NCI-H1436 (cell line): ENCODE measurements at places on chromosomes 1 and 21.

- no peak for DNase-seq
These were observed 60.2 kb downstream of the FASLG start for GRCh38 chr1:172719066-172719627.

- DNase-seq: no peak
These were observed 90.4 kb downstream of the BACH1 start for GRCh38 chr21:29389136-29389535.

- DNase-seq: no peak
These were observed 21.9 kb upstream of the MNDA start for GRCh38 chr1:158809256-158809655.

DNA sequence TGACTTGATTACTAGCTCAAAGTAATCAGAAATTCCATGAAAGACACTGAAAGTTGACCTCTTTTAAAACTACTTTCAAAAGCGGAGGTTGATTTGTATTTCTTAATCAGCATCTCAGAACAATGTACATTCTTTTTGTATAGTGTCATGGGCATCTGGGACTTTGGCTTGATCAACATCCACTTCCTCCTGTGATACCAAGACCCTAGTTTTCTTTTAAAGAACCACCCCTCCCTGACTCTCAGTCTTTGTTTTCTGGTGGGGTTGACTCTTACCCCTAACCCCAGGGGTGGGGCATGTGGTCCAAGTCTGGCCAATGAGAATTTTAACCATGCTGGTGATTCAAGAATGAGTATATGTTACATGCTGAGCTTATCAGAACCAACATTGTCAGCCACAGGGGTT is 21.7 kb upstream of the IRF2BP2 start:
- no peak for DNase-seq

GRCh38 chr1:28437924-28438699 is 67.7 kb upstream of the RCC1 start:
- DNase-seq: no peak

DNA sequence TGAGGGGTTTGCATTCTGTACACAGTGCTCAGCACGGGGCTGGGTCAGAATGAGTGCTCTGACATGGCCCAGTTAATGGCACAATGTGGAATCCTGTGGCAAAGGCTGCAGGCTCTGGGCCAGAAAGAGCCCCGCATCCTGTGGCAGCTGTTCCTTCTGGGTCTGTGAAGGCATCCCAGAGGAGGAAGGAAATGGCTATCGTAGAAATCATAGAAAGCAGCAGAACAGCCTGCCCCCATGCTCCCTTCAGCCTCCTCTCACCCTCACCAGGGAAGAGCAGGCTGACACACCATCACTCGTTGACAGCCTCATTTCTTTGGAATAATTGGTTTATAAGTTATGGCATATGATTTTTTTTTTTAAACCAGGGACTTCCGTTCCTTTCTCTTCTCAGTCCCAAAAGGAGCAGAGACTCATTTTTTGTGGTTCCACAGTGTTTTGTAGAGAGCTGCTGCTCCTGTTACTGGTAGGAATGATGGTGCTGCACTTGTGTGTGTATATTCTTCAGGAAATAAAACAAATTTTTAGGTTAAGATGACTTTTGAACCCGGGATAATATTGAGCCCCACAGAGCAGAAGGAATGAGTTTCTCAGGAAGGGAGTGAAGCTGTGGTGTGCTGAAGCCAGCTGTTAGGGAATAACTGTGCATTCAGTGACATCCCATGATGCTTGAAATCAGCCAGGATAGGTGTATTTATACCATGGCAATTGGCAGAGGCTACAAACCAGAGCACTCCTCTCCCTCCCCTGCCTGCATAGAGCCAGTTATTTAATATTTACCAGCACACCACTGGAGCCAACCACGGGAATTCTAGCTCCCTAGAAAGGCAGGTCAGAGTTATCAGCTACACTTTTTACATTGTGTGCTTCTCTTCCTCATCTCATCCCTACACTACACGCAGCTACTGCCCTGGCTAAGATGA is 32.0 kb downstream of the PLXNA2 start:
- no peak for DNase-seq

DNA sequence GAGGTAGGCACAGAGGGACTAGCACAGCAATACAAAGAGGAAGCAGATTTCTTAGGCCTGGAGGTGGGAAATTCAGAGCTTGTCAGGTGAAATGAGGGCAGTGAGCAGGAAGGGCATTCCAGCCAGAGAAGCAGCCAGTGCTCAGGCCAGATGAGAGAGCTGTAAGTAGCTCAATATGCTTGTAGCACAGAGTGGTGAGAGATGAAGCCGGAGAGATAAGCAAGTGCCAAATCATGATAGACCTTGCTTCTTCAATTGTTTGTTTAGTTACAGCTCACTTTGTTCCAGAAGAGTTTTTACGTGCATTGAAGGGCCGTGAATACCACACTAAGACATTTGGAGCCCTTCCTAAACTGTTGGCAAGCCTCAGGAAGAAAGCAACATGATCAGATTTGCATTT is 42.0 kb upstream of the ADAMTS1 start:
- no peak for DNase-seq

GRCh38 chr1:185317886-185318310 is 855 bp upstream of the IVNS1ABP start:
- DNase-seq: peak; percentile 16

GRCh38 chr1:5944154-5944842 is 47.9 kb downstream of the NPHP4 start:
- DNase-seq: no peak

GRCh38 chr1:151619489-151620093 is 7.7 kb downstream of the SNX27 start:
- DNase-seq: no peak

DNA sequence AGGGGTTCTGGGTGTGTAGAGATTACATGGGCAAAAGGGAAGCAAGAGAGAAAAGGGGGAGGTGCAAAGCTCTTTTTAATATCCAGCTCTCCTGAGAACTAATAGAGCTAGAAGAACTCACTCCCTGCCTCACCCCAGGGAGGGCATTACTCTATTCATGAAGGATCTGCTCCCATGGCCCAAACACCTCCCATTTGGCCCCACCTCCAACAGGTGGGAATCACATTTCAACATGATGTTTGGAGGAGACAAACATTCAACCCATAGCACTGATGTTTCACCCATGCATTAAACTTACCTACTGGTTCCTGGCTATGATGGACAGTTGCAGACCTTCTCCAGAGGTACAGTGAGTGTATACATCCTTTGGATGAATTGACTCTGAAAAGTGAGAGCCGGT is 7.3 kb upstream of the JUN start:
- DNase-seq: no peak

DNA sequence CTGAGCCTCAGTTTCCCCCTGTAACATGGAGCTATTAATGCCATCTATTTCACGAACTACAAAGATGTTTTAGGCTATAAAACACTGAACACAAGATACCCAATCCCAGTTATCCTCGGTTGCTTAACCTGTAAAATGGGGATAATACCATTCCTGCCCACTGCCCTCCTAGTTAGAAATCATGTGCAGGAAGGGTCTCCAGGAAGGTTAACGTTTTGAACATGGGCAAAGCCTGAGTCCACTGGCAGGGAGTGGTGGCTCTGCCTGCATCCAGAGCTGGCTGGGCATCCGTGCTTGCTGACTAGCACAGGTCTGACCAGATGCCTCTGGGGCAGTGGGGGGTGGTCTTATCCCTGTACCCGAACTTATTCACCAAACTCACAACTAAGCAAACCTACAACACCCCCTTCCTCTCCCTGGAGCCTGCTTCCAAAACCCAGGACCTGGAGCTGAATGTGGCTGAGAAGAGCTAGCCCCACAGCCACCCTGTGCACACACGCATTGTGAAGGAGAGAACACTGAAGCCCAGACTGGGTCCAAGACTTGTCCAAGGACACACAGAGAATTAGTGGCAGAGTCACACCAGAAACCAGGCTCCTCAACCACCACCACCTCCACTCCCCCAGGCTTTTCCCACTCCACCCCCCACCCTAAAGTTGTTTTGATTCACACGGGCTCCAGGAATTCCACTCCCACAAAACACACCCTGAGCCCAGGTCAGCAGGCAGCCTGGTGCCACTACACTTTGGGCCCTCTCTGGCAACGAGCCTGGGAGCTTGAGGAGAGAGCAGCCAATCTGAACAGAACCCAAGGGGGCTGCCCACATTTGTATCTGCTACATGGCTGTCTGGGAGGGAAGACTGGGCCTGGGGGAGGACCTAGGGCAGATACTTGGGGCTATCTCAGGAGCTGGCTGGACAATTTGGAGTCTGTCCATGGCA is 1.6 kb downstream of the E2F2 start:
- DNase-seq: no peak

DNA sequence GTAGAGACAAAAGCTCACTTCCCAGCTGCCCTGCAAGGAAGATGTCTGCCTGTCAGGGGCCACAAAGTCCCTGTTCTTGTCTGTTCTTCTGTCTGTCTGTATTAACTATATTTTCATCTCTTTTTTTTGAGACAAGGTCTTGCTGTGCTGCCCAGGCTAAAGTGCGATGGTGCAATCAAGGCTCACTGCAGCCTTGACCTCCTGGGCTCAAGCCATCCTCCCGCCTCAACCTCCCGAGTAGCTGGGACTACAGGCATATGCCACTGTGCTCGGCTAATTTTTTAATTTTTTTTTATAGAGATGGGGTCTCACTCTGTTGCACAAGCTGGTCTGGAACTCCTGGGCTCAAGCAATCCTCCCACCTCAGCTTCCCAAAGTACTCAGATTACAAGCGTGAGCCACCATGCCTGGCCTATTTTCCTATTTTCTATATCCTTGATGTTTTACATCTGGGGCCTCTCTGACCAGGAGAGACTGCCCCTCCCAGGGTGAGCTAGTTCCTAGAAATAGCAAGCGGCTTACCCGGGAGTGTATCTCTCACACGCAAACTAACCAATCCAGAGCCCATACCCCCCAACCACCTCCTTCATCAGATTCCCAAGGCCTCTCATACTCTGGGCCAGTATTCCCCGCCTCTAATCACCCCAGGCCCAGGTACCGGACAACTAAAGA is 5.4 kb upstream of the KLHDC7A start:
- no peak for DNase-seq

DNA sequence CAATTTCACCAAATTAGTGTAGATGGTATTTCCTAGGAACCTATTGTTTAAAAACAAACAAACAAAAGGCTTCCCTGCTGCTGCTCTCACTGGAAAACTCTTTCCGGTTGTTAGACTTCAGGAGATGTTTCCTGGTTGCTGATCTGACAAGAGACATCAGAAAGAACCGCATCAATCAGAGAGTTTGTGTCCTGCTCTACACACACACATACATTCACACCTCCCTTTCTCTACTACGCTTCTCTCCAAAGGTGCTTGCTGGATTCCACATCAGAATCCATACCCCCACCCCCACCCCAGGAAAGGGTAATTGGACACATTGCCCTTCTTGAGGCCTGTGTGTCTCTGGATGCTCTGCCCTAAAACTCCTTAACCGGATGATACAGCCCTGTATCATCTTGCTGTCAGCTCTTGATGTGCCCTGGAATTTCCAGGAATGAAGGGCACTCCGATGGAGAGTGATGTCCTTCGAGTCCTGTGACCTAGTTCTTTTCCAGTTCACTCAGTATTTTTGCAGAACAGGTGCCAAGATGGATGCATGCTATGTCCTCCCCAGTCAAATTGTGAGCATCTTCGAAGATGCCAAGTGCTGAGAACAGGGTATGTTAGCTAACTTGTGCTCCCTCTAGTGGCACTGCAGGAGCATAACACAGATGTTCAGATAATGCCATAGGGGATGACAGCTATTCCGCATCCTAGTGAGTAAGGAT is 113.7 kb upstream of the SLC35F3 start:
- DNase-seq: peak; percentile 73
